ENCODE measurements at places on chromosomes 6 and 20.

GRCh38 chr6:122075917-122076316 lies 323.5 kb upstream of the HSF2 start:
- no peak for DNase-seq

GRCh38 chr6:47788498-47788884 lies 6.7 kb downstream of the OPN5 start:
- DNase-seq, result no peak

GRCh38 chr6:112279031-112279935 lies 24.9 kb upstream of the LAMA4 start:
- no peak for DNase-seq

GRCh38 chr20:45924391-45925261 lies 9.9 kb upstream of the PCIF1 start:
- no peak for DNase-seq

DNA sequence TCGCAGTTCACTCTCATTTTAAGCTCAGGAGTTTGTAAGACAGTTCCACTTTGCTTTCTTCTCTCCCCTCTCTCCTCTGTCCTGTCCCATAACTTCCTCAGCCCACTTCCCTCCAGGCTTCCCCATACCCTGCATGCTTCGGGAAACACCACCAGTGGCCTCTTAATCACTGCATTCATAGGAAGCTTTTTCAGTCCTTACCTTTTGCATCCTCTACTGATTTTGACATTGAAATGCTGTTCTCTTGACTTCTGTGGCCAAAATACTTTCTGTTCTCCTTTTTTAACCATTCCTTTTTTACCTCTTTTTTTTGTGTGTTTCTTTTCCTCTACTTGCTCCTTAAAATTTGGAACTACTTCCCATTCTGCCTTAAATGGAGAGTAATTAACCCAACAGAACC lies 69.7 kb downstream of the HIVEP1 start:
- no peak for DNase-seq

- DNase-seq, result no peak
These were observed 599.4 kb upstream of the CITED2 start for GRCh38 chr6:139973669-139974344.

GRCh38 chr6:148427333-148427732 lies 84.7 kb downstream of the SASH1 start:
- DNase-seq, result no peak

GRCh38 chr6:90187437-90188121 lies 109.1 kb downstream of the BACH2 start:
- DNase-seq, result no peak

DNA sequence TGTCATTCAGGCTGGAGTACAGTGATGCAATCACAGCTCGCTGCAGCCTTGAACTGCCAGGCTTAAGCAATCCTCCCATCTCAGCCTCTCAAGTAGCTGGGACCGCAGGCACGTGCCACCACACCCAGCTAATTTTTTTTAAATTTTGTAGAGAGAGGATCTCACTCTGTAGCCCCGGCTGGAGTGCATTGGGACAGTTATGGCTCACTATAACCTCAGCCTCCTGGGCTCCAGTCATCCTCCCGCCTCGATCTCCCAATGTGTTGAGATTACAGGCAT lies 86.5 kb downstream of the SERAC1 start:
- DNase-seq, result no peak

DNA sequence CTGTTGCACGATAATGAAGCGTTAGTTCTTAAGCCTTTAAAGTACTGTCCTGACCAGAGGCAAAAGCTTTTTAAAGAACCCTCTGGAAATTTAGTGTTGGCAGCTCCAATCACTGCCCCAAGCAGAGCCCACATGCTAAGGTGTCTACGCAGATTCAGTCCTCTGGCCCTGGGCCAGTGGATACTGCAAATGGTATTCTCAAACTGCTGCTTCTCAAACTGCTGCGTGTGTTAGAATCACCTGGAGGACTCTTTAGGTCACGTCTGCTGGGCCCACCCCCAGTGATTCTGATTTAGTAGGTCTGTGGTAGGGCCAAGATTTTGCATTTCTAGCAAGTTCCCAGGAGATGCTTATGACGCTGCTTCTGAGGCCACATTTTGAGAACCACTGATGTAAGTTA lies 96.0 kb upstream of the CCDC28A start:
- no peak for DNase-seq

GRCh38 chr6:15020119-15020770 lies 225.6 kb upstream of the JARID2 start:
- DNase-seq, result no peak

GRCh38 chr6:20846602-20847028 lies 312.4 kb downstream of the CDKAL1 start:
- DNase-seq, result no peak

Measured in activated CD8-positive, alpha-beta memory T cell treated with anti-CD3 and anti-CD28 coated beads for 4 hours (primary cell).